ENCODE measurements at places on chromosomes 7 and 10.

- no peak for DNase-seq
Observed at GRCh38 chr7:124263232-124263827, 230.5 kb upstream of the TMEM229A start.

DNA sequence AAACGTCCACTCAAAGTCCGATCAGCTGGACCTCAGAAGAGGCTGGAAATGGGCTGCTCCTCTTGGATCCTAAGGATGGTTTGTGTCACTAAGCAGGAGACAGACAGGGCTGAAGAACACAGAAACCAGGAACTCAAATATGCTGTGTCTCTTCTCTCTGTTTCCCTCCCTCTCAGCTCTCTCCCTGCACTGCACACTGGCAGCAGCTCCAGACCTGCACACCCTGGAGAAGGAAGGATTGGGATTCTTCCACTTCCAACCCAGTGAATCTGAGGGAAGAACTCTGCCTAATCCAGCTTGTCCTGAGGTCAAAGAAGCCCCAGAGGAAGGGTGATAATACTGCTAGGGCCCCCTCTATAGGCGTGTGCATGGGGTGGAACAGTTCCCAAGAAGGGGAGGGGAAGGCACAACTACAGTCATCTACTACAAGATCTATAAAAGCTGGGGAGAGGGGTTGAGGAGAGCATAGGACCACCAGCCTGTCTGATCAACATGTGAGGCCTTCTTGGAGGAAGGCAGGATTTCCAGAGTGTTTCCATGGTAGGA is 22.7 kb upstream of the ZCCHC24 start:
- DNase-seq = no peak

- no peak for DNase-seq
Observed at GRCh38 chr7:155374276-155375252, 76.9 kb downstream of the INSIG1 start.

GRCh38 chr7:74572301-74572979 is 85.1 kb upstream of the GTF2I start:
- no peak for DNase-seq

Measured in epithelial cell of prostate (primary cell).